ENCODE measurements at places on chromosomes 1 and 21.

DNA sequence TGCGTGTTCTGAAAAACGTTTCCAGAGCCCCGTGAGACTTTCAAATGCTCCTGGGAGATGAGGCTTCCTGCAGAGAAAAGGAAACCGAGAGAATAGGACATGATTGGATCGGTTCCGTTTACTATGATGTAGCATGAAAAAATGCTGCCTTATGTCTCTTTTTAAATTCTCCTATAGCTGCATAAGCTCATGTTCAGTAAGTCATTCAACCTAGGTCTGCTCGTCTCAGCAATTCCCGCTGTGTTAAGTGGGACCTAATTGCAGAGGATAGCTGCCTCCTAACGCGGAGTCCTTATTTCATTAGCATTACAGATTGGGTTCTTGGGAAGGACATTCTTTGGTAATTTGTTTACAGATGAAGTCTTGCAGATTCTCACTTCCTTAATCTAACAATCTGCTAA, 165.3 kb downstream of the GALNT2 start:
- DNase-seq = no peak

DNA sequence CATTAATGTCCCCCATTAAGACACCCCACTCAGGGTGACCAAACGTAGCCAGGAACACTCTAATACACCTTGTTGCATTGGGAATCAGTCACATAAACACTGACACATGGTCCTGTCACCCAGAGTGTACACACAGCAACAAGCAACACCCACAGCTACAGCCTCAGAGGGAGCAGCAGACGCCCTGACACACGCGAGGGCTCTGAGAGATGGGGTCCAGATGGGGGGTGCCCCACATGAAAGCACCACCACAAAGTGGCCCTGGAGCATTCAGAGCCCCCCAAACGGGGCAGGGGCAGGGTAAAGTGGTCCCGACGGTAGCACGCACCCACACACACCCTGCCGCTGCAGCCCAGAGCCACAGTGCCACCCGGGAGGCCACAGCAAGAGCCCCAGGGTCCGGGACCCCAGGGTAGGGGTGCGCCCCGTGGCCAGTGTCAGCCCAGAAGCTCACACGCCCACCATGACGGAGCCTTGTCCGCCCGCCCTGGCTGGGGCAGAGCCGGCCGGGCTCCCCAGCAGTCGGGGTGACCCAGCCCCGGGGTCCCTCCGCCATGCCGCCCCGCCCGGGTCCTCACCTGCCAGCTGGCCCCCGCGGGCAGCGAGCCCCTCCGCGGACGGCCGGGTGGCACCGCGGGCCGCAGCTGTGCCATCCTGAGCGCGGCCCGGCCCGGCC, 47.3 kb downstream of the RAP1GAP start:
- no peak for DNase-seq

GRCh38 chr1:186330758-186331157, 44.3 kb downstream of the TPR start:
- DNase-seq = no peak

- DNase-seq = no peak
Measured at GRCh38 chr1:28249866-28250295, 9.4 kb upstream of the SESN2 start.

DNA sequence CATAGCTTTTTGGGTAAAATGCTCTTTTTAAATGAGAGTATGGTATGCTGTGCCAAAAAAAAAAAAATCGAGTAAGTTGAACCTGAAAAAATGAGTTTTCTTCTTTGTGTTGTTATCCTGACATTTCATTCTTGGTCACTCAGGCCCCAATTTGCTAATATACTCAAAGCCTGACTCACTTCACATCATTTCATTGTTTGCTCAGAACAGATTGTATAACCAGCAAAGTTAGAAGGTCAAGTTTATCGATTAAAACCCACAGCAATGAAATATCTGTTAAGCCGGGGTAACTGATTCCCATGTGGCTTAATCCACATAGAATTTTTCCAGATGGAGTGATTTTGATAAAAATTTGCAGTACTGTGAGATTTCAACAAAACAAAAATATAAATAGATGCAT, 363.7 kb downstream of the NEGR1 start:
- DNase-seq = no peak

DNA sequence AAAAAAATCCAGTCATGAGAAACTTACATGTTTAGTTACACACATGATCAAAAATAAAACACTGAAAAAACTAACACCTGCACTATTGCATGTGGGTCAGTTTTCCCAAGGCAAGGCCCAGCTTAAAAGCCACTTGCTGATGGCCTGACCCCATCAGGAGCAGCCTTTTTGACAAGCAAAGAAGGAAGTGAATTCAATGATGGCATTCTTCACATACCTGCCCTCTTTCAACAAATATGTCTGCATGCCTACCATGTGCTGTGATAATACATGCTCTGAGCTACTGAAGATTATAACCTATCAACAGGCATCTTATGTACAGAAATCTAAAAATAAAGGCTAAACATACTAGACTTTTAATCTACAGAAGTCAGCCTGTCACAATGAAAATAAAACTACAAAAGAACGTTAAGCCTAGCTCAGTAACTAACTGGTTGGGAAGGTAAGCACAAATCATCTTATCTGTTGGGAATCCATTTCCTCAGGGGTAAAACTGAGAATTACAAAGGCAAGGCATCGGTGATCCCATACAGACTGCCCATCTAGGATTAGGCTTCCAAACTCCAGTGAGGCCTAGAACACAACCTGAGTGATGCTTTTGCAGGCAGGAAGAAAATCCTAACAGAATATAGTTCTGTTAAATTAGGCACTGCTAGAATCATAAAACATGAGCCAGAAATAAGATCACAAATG, 14.5 kb downstream of the SORT1 start:
- no peak for DNase-seq

DNA sequence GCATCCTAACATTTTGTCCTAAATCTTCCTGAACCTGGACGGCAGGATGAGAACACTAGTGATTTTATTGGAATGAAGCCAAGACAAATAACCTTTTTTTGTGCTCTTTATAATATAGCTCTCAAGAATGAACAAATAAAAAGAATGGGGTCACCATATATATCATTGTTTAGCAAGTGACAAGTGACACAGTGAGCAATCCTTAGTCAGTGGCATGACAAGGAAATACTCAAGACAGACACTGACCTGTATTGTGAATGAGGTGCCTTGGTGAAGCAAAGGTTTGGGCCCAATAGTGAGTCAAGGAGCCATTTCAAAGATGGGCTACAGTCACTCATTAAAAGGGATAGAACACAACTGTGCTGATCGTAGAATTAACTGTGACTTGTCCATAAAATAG, 35.7 kb downstream of the PTGFR start:
- no peak for DNase-seq

GRCh38 chr1:13764588-13765332, 64.8 kb downstream of the PRDM2 start:
- DNase-seq = no peak

GRCh38 chr1:57423135-57423655, 665 bp downstream of the DAB1 start:
- DNase-seq = no peak

DNA sequence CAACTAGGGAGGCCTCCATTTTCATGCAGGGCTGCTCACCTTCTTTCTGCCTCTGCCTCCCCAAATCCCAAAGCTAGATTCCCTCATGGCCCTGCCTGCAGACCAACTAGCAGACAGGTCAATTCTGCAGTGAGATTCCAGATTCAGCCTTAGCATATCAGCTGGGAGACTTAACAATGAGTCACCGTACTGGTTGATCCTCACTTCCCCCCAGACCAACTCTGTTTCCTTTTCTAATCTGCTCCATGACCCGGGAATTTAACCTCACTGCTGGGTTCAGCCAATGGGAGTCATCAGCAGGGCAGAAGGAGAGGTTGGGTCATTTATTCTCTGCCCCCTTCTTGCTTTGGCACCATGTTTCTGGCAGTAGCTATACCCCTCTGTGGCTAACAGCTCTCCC, 140.6 kb upstream of the GRIK3 start:
- no peak for DNase-seq

DNA sequence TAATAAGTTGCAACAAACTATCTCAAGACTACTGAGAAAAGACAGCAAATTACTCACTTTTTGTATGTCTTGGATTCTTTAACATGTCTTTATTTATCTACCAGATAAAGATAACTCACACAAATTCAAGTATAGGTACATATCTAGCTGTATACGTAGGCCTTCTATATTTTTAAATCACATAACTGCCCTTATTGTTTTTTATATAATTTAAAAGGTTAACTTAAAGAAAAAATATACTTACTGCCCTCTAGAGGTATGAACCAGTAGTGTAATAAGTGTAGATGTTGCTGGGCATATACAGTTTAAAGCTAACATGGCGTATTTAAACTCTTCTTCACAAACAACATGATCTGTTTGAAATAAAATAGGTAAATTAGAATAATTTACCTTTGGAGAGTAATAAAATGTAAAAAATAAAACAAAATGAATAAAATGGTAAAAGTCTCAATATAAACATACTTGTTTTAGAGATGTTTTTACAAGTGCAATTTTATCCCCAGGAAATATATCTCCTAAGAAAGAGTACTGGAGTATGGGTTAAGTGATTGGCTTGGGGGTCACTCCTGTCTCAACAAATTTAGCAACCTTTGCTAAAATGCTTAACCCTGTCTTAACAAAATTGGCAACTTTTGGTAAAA, 235.2 kb downstream of the KCNT2 start:
- DNase-seq = no peak

- no peak for DNase-seq
Measured at GRCh38 chr1:31019401-31019800, 46.1 kb downstream of the PUM1 start.

DNA sequence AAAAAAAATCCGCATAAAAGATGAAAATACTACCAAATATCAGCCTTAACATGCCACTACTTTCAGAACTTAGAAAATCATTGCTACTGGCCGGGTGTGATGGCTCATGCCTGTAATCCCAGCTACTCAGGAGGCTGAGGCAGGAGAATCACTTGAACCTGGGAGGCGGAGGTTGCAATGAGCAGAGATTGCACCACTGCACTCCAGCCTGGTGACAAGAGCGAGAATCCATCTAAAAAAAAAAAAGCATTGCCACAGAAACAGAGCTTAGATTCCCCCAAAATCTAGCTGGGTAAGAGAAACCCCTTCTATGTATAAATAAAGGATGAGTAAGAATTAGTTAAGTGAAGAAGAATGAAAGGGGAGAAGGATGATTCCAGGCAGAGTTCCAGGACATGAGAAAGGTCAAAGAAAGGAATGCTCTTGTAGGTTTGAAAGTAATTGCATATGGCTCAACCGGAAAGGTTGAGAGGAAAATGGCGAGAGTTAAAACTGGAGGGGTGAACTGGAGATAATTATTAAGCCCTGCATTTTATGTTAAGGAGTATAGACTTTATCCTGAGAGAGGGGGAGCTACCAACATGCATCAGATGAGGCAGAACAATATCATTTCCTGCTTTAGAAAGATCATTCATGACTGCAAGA, 19.7 kb upstream of the NRDC start:
- DNase-seq = no peak

DNA sequence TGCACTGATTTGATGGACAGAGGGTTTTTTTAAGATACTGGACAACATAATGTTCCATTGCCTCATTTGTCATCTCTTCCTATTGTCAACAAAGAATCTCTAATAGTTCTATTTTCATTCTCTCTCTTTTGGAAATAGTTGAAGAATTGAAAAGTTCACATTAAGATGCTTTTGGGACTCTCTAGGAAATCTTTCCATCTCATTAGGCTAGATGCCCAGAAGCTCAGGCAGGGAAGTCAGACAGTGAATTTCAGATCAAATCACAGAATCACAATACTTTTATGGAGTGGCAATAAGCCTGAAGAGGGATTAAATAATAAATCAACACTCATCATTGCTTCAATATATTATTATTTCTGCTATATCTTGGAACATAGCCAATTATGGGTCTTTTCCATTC, 29.2 kb downstream of the NEGR1 start:
- no peak for DNase-seq

DNA sequence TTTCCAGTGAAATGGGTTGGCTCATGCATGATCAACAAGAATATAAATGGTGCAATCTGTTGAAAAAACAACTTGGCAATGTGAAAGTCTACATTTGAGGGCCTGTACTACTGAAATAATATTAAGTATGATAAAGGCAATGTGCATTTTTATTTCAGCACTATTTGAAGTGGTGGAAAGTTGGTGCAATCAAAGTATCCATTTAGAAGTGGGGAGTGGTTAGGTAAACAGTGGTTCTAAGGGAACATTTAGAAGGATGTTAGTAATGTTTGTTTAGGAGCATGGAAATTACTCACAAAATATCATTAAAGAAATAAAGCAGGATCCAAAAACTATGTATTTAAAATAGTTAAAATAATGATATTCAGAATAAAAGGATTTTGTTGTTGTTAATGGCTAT, 60.2 kb downstream of the CHRM3 start:
- no peak for DNase-seq

- DNase-seq = no peak
Measured at GRCh38 chr1:216111842-216112241, 311.4 kb downstream of the USH2A start.

DNA sequence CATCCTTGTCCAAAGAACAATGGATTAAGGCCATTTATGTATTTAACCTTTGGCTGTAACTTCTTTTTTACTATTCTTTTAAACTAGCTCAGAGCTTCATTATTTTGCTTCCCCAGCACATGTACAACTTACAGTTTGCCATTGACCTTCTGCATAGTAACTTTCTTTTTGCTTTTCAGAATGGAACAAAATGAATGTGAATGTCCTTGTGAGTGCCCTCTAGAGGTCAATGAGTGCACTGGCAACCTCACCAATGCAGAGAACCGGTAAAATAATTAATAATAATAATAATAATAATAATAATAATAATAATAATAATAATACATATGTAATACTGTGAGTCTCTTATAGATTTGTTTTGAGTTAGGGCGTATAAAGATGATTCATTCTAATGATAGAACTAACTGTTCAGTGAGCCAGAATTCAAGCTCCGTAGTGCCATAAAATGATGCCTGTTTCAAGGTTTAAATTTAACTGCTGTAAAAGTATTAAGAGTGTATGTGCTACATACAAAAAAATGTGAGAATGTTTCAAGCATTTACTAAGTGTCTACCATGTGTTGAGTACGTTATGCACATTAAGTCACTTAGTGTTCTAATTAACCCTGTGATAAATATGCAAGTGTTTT, 69.0 kb upstream of the RAVER2 start:
- DNase-seq = no peak

GRCh38 chr1:9441451-9442133, 97.7 kb upstream of the SLC25A33 start:
- DNase-seq = no peak

DNA sequence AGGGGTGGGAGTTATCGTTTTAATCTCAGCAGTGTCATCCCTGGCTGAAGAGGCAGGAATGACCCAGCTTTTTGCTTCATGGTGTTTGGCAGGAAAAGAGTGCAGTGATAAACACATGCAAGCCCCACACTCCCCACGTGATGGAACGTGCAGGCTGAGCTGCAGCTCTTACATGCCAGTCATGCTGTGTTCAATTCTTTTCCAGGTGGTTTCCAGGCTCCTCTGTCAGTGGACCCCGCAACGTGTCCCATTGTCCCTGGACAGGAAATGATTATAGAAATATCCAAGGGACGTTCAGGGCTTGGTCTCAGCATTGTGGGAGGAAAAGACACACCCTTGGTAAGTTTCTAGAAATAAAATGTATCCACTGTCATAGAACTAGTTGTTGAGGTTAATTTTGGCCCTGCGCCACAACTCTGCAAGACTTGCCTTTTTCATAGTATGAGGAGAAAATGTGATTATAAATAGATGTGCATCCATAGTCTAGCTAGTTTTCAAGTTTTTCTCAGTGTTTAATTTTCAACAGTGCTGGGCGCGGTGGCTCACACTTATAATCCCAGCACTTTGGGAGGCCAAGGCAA, 110.2 kb upstream of the L1TD1 start:
- no peak for DNase-seq

Measured in cortex of kidney (tissue), 1 donor.